ENCODE measurements at places on chromosomes 1 and 21. TPM values are rescaled to one million over a fixed set of nuclear protein-coding genes. Genes with fewer than 3 reads are reported as not detected.

GRCh38 chr1:107782217-107782845, 182.6 kb downstream of the VAV3 start:
- DNase-seq: peak; percentile 54

DNA sequence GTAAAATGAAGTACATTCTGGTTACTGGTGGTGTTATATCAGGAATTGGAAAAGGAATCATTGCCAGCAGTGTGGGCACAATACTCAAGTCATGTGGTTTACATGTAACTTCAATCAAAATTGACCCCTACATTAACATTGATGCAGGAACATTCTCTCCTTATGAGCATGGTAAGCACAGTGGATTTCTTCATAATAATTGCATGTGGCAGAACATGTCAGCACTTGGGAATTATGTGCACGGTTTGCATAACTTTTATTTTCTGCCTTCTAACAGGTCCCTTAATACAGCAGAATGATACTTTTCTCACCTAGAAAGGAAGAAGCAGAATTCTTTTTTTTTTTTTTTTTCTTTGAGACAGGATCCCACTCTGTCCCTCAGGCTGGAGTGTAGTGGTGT, 3.8 kb downstream of the CTPS1 start:
- DNase-seq: no peak

The LAMC2 gene
- 5.5 TPM for polyA plus RNA-seq

DNA sequence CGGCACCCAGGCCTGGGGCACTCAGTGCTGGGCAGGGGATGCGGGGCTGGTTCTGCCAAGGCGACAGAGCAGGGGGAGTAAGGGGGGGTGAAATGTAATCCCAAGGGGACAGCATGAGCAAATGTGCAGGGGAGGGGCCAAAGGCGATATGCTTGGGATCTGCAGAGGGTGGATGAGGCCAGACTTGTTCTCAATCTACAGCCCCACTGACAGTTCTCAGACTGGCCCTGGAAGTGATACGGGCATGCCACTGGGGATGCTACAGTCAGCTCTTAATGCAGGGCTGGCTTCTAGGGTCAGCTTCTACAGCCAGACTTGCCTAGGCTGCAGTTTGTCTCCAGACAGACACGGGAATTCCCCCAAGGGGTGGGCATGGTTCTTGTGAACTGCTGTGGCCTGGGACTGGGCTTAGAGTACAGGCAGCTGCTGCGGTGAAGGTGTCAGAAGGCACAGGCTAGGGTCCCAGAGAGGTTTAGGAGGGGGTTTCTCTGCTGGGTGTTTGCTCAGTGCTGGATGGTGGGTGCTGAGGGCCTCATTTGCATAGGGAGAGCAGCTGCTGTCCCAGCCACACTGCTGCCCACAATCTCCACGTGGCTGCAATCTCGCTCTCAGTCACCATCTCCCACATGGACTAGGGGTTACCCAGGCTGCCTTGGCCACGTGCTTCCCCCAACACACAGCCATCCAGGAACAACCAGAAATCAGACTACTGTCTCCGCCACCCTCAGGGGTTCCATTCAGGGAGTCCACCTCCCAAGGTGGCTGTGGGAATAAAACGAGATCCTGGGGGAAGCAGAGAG, 190.1 kb downstream of the HIVEP3 start:
- no peak for DNase-seq

DNA sequence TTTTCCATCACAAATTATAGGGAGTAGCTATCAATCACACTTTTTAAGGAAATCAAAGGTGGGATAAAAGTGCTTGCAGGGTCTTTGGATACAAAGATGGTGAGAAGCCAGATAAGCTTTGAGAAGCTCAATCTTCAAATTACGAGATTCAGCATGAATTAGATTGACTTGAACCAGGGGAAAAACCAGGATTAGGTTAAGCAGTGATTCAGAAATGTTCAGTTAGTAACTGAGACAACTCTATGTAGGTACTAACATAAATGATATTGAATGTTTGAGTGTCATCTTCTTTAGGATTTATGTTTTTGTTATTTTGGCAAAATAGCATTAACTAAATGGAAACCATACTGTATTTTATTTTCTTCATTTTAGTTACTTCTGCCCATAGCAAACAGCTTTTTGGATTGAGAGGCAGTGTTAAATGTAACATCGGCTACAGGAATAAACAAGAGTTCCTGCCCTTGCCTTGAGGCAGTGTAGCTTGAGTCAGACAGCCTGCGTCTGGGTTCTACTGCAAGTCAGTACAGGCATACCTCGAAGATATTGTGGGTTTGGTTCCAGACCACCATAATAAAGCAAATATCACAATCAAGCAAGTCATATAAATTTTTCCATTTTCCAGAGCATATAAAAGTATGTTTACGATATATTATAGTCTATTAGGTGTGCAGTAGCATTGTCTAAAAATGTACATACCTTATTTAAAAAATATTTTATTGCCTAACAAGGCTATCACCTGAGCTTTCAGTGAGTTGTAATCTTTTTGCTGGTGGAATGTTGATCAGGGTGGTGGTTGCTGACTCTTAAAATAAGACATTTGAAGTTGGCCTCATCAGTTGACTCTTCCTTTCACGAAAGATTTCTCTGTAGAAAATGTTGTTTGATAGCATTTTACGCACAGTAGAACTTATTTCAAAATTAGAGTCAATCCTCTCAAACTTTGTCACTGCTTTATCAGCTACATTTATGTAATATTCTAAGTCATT, 36.9 kb upstream of the BACH1 start:
- no peak for DNase-seq

GRCh38 chr1:8077602-8078001, 51.5 kb upstream of the ERRFI1 start:
- DNase-seq: no peak

GRCh38 chr1:111747282-111747734, 8.1 kb upstream of the INKA2 start:
- no peak for DNase-seq

GRCh38 chr1:243489158-243489527, 233.3 kb downstream of the SDCCAG8 start:
- no peak for DNase-seq

- no peak for DNase-seq
These were observed 87.8 kb upstream of the CD34 start for GRCh38 chr1:207998691-207999090.

DNA sequence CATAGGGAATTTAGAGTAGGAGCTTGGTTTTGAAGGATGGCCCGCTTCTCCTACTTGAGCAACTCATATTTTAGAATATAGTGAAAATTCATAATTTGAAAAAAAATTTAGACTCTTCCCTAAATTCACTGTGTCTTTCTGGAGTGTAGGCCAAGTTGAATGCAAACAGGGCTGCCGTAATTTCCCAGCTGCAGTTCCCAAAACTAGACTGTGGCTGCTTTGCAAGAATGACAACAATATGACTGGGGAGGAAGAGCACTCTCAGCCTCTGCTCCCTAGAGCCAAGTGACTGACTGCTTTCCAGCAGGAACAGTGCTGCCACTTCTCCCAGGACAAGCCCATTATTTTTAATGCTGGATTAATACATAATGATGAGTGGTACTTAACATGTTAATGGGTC, 209.0 kb downstream of the RHOU start:
- DNase-seq: no peak

The IL19 gene
- polyA plus RNA-seq: 0.96 TPM

DNA sequence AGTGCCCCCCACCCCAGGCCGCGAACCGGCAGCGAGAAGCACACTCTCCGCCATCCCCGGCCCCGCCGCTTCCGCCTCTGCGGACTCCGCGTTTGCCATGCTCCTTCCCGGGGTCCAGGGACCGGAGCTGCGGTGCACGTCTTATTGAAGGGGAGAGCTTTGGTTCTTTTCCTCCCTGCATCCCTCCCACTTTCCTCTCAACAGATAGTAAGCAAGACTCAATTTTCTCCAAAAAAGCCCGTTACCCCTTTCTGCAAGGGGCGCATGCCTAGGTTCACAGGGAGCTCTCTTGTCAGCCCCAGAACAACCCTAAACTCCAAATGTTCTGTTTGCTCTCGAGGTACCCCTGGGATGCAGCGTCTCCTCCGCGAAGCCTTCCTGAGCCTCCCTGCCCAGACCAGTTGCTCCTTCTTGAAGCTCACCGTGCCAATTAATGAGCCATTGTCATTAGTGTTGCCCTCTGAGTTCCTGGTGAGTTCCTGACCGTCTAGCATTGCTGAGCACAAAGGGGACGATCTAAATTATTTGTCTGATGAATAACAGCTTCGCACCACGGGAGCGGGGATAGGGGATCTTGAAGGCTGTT, 8.1 kb downstream of the FOXD3 start:
- DNase-seq: no peak

DNA sequence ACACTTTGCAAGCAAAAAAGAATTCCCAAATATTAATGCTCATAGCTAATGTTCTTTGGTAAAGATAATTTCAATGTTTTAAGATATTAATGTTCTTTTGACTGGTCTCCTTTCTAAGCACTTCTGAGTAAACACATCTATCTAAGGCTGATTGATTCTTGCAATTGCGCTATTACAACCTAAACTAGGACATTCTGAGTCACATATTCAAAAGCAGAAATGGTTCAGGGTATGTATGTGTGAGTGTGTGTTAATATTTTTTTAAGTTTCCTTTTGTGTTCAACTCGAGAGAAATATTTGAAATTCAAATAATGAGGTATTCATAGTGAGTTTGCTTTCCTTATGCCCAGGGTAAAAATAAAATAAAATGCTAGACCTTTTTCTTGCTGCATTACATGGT, 203.6 kb upstream of the GRIK3 start:
- no peak for DNase-seq

The LHX8 gene
- polyA plus RNA-seq: not detected

DNA sequence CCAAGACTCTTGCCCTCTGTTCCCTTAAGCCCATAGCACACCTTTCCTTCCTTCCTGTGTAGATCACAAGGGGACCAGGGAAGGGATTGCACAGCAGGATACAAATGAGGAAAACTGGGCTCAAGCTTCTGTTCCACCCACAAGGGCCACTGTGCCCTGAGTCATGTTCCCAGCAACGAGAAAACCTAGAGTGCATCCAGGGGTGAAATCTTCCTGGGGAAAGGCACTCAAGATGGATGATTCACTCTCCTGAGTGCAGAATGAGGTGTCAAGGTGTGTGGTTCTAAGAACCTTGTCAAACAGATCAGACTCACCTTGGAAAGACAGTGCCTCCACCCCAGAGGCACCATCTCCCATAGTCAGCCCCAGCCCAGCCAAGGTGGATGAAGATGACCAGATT, 40.7 kb upstream of the EYA3 start:
- no peak for DNase-seq

DNA sequence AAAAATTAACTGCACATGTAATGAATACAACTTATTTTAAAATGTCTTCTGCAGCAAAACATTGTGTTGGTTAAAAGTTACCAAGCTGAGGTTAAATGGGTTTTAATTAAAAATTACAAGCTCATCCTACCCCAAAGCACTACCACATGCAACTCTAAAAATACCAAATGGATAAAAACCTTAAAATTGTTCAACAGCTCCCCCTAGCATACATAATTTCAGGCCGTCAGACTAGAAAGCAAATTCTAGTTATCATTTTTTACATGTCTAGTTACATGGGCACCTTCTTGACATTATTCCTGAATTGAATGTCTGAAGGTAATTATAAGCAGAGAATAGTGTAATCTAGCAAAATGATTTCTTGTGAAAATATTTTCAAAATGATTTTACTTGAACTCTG, 176.5 kb downstream of the C1orf21 start:
- peak; percentile 25 for DNase-seq
